ENCODE measurements at places on chromosomes 1 and 21. TPM values are rescaled to one million over a fixed set of nuclear protein-coding genes. Genes with fewer than 3 reads are reported as not detected.
A peak's percentile ranks its signal among the peaks of the same experiment; 100 is the strongest.

The LRRIQ3 gene
- polyA plus RNA-seq, result 1.2 TPM

The GBP7 gene
- polyA plus RNA-seq, result not detected

The GPX7 gene
- 8.6 TPM for polyA plus RNA-seq

The LPAR3 gene
- polyA plus RNA-seq, result 1.4 TPM

The TRPM2 gene
- polyA plus RNA-seq, result 2.4 TPM

The AMPD1 gene
- polyA plus RNA-seq, result not detected

The CD48 gene
- polyA plus RNA-seq, result 15.6 TPM

- no peaks in the 10 kb centered on the region for H3K27me3 ChIP-seq
- H3K4me3 ChIP-seq, result no peak overlapping the region
- DNase-seq, result no peak
- H3K27ac ChIP-seq, result no peak overlapping the region
- no peaks in the 10 kb centered on the region for H3K36me3 ChIP-seq
These were observed 66.5 kb downstream of the TSEN15 start for GRCh38 chr1:184118046-184118445.

GRCh38 chr1:243970077-243970476 lies 81.0 kb upstream of the ZBTB18 start:
- no peak overlapping the region for H3K27ac ChIP-seq
- H3K4me3 ChIP-seq, result no peak overlapping the region
- no peak for DNase-seq
- no peaks in the 10 kb centered on the region for H3K36me3 ChIP-seq
- H3K27me3 ChIP-seq, result no peaks in the 10 kb centered on the region
- H3K4me1 ChIP-seq, result no peaks in the 10 kb centered on the region

DNA sequence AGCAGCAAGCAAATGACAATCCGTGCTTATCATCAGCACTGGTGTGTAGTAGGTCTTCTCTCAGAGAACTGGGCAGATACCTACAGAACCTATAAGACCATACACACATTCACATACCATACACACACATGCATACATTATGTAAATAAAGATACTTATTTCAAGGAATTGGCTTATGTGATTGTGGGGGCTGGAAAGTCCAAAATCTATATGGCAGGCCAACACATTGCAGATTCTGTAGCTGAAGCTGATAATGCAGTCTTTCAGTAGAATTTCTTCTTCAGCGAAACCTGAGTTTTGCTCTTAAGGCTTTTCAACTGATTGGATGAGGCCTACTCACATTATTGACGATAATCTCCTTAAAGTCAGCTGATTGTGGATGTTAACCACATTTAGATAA lies 24.1 kb downstream of the RAP1A start:
- no peaks in the 10 kb centered on the region for H3K36me3 ChIP-seq
- H3K4me3 ChIP-seq, result no peak overlapping the region
- DNase-seq, result no peak
- peaks cover 78% of the 10 kb centered on the region for H3K4me1 ChIP-seq

- H3K4me3 ChIP-seq, result no peak overlapping the region
- H3K27ac ChIP-seq, result no peak overlapping the region
- no peaks in the 10 kb centered on the region for H3K27me3 ChIP-seq
- DNase-seq, result no peak
- no peaks in the 10 kb centered on the region for H3K36me3 ChIP-seq
These were observed 3.9 kb upstream of the P3R3URF start for GRCh38 chr1:46180082-46180616.

- H3K27ac ChIP-seq, result peak overlapping the region; percentile 99
- H3K4me3 ChIP-seq, result peak overlapping the region; percentile 71
- no peaks in the 10 kb centered on the region for H3K27me3 ChIP-seq
- H3K4me1 ChIP-seq, result peaks cover 50% of the 10 kb centered on the region
These were observed 1.0 kb downstream of the TP53BP2 start for GRCh38 chr1:223844787-223845036.

DNA sequence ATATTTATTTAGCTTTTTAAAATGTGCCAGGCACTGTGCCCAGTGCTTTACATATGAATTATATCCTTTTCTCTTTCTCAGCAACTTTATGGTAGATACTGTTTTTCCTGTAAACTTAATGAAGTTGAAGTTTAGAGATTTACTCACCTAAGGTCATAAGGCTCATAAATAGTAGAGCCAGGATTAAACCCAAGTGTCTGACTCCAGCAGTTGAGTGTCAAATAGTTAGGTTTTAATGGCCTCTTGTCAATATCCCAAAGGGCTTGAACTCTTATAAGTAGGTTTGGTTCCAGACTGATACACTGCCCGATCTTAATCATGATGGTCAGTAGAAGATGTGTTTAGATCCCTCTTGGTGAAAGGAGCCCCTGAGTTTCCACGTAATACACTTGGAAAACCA lies 37.8 kb downstream of the RABGAP1L start:
- H3K4me1 ChIP-seq, result peaks cover 11% of the 10 kb centered on the region
- DNase-seq, result no peak
- H3K4me3 ChIP-seq, result no peak overlapping the region
- no peak overlapping the region for H3K27ac ChIP-seq

DNA sequence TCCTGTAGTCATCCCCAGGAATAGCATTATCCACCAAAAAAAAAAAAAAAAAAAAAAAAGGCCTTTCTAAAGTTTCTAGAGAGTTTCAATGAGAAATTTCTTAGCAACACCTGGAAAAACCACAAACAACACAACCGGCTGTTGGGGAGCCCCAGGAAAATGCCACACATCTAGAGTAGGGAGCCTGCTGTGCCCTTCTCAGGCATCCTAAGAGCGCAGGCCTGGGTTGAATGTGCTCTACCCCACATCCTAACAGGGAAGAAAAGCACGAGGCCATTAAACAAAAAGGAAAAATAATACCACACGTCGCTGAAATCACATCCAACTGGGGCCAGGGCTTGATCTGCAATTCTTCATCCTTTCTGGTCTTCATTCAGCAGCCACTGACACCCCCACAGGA lies 367.5 kb downstream of the TGFB2 start:
- no peaks in the 10 kb centered on the region for H3K36me3 ChIP-seq
- peaks cover 2% of the 10 kb centered on the region for H3K4me1 ChIP-seq
- no peak overlapping the region for H3K4me3 ChIP-seq
- no peaks in the 10 kb centered on the region for H3K27me3 ChIP-seq
- no peak for DNase-seq

DNA sequence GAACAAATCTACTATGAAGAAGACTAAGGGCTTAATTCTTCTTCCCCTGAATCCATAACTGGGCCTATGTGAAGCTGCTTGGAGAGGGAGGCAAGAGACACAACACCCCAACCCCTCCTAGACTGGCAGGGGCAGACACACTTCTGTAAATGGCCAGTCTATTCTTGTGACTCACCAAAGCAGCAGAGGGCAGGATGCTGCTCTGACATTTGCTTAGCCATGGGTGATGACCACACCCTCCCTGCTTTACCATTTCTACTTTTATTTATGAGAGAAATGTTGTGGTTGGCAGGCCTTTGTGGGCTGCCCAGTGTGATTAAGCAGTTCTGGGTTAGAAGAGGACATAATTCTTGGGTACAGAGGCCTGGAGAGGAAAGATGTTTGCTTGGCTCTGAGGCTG lies 189.8 kb upstream of the DPYD start:
- H3K27me3 ChIP-seq, result no peaks in the 10 kb centered on the region
- no peak overlapping the region for H3K27ac ChIP-seq
- no peaks in the 10 kb centered on the region for H3K4me1 ChIP-seq
- DNase-seq, result no peak

DNA sequence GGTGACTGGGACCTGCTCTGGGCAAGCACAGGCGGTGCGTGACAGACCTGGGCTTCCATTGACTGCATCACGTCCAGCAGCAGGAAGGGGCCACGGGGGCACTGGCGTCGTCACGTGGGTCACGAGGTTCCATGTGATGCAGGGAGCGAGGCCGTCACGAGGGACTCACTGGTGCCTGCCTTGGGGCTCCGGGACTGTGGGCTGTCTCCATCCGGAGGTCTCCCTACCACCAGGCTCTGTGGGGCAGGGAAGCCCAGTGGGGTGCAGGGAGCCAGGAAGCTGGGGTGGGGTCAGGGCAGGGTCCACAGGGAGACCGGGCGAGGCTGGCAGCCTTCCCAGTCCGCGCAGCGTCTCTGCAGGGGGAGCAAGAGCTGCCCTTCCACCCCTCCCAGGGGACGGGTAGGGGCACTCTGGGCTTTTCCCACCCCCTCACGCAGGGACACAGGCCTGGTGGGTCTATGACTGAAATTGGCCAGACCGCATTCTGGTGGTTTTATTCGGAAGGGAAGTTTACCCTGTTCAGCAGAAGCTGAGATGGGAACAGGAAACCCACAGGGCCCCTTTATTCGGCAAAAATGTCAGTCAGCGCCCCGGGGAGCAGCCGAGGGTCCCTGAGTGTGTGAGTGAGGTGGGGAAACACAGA lies 416 bp upstream of the TNFRSF14 start:
- peak; percentile 98 for DNase-seq
- peak overlapping the region; percentile 66 for H3K4me3 ChIP-seq
- H3K27me3 ChIP-seq, result no peaks in the 10 kb centered on the region

DNA sequence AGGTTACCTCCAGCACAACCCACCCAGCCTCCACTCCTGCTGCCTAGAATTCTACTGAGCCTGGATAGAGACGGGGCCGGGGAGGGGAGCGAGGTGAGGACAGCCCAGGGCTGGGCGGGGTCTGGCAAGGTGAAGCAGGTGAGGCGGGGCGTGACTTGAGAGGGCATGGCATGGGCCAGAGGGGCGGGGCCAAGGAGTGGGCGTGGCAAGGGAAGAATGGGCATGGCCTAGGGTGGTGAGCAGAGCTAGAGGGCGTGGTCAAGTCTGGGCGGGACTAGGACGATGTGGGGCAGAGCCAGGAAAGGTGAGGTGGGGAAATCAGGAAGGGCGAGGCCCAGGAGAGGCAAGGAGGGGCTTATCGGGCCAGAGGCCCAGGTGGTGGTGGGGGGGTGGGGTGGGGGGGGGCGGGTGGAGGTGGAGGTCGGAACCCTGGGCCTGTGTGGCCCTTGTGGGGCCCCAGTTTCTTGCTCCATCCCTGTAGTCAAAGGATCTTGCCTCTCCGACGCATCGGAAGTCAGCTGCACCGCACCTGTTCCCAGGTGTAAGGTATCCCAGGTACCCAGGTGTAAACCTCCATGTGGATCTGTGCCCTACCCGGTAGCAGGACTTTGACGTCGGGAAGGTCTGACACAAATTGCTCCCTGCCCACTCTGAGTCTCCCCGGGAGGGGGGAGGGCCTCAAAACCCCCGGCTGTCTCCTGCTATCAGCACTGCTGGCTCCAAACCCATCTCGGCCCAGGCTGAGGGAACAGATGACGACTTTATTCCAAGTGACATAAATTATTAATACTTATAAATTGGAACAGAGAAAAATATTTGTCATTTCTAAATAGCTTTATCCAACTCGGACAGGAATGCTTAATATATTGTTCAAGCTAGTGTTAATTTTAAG lies 32.9 kb upstream of the UTS2 start:
- H3K4me1 ChIP-seq, result no peaks in the 10 kb centered on the region
- no peak overlapping the region for H3K27ac ChIP-seq
- no peak for DNase-seq
- no peaks in the 10 kb centered on the region for H3K36me3 ChIP-seq

DNA sequence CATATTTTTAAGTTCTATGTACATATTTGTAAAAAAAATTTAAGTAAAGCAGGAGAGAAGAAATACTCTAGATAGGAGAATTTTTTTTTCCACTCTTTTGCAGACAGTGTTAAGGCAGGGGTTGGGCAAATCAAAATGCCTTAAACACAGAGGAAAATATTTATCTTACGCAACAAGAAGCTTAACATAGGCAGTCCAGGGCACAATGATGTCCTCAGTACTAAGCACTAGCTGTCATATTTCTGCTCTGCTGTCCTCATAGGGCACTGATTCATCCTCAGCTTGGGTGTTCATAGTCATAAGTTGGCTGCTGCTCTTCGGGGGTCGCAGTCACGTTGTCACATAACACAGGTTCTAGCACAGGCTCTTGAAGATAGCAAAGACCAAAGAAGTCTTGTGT lies 247.4 kb downstream of the PTBP2 start:
- DNase-seq, result no peak
- H3K27me3 ChIP-seq, result no peaks in the 10 kb centered on the region
- H3K4me1 ChIP-seq, result peaks cover 30% of the 10 kb centered on the region
- no peaks in the 10 kb centered on the region for H3K36me3 ChIP-seq
- H3K27ac ChIP-seq, result peak overlapping the region; percentile 65
- no peak overlapping the region for H3K4me3 ChIP-seq

- H3K27ac ChIP-seq, result peak overlapping the region; percentile 49
- peaks cover 62% of the 10 kb centered on the region for H3K4me1 ChIP-seq
- no peaks in the 10 kb centered on the region for H3K36me3 ChIP-seq
- DNase-seq, result no peak
- H3K4me3 ChIP-seq, result no peak overlapping the region
- H3K27me3 ChIP-seq, result no peaks in the 10 kb centered on the region
These were observed 5.8 kb downstream of the DCAF8 start for GRCh38 chr1:160256396-160257046.

- H3K27me3 ChIP-seq, result no peaks in the 10 kb centered on the region
- H3K27ac ChIP-seq, result no peak overlapping the region
- H3K4me3 ChIP-seq, result no peak overlapping the region
- no peaks in the 10 kb centered on the region for H3K36me3 ChIP-seq
- no peak for DNase-seq
- H3K4me1 ChIP-seq, result peaks cover 17% of the 10 kb centered on the region
These were observed 66.1 kb downstream of the UBE2U start for GRCh38 chr1:64269558-64269884.

- H3K27me3 ChIP-seq, result no peaks in the 10 kb centered on the region
- H3K4me1 ChIP-seq, result no peaks in the 10 kb centered on the region
- H3K27ac ChIP-seq, result no peak overlapping the region
- H3K36me3 ChIP-seq, result no peaks in the 10 kb centered on the region
These were observed 6.6 kb upstream of the THRAP3 start for GRCh38 chr1:36217670-36218069.

GRCh38 chr1:99713006-99713405 lies 53.4 kb downstream of the FRRS1 start:
- no peak overlapping the region for H3K27ac ChIP-seq
- H3K4me1 ChIP-seq, result no peaks in the 10 kb centered on the region
- H3K36me3 ChIP-seq, result peaks cover 12% of the 10 kb centered on the region
- H3K4me3 ChIP-seq, result no peak overlapping the region
- DNase-seq, result no peak

All from sigmoid colon (tissue), 7 donors.